ENCODE measurements at places on chromosomes 12 and 14.

- no peaks in the 10 kb centered on the region for H3K36me3 ChIP-seq
- no peak overlapping the region for H3K27ac ChIP-seq
- no peaks in the 10 kb centered on the region for H3K4me1 ChIP-seq
- H3K27me3 ChIP-seq = no peaks in the 10 kb centered on the region
- H3K4me3 ChIP-seq = no peak overlapping the region
These were observed 11.2 kb downstream of the CEP170B start for GRCh38 chr14:104876251-104876699.

- no peak overlapping the region for H3K4me3 ChIP-seq
- no peaks in the 10 kb centered on the region for H3K27me3 ChIP-seq
- no peak for DNase-seq
- no peak overlapping the region for H3K27ac ChIP-seq
- H3K36me3 ChIP-seq = peaks cover 27% of the 10 kb centered on the region
- H3K4me1 ChIP-seq = no peaks in the 10 kb centered on the region
These were observed 183.6 kb downstream of the MED13L start for GRCh38 chr12:116093915-116094314.

DNA sequence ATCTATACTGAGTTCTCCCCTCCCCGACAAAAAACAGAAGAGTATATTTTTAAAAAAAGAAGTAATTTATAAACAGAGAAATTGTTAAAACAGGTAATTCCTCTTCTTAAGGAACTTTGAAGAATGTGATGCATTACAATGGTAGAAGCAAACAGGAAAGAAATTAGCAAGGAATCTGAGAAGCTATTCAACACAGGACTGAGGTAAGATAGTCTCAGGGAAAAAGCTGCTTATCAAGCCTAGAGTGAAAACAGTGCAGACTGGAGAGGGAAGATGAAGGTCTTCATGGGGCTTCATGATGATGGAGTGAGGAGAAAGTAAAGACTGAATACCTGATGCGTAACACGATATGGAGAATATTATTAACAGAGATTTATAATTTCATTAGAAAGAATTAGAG, 880.0 kb downstream of the SLC16A7 start:
- H3K36me3 ChIP-seq = no peaks in the 10 kb centered on the region
- no peak overlapping the region for H3K4me3 ChIP-seq
- no peaks in the 10 kb centered on the region for H3K4me1 ChIP-seq
- no peak overlapping the region for H3K27ac ChIP-seq
- DNase-seq = no peak
- no peaks in the 10 kb centered on the region for H3K27me3 ChIP-seq

DNA sequence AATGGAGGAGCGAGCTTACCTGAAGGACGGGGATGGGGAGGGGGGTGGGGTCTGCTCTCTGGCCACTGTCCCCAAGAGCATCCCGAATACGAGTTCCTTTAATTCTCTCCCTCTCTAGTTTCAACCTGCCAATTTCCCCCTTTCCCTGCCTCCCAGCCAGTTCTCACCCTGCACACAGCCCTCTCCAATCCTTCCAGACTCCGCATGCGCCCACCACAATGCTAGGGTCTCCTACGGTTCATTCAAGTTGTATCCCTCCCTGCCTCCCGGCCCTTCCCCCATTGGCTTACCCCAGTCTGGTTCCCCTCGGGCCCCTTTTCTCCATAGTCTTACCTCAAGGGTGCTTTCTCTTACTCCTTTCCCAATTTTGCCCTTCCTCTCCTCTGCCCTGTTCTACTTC, 708 bp upstream of the IGFBP6 start:
- H3K4me3 ChIP-seq = no peak overlapping the region
- no peak overlapping the region for H3K27ac ChIP-seq
- no peak for DNase-seq
- H3K27me3 ChIP-seq = peaks cover 42% of the 10 kb centered on the region
- H3K4me1 ChIP-seq = peaks cover 20% of the 10 kb centered on the region

- H3K4me1 ChIP-seq = no peaks in the 10 kb centered on the region
- peaks cover 10% of the 10 kb centered on the region for H3K27me3 ChIP-seq
- no peaks in the 10 kb centered on the region for H3K36me3 ChIP-seq
These were observed 115.0 kb upstream of the EVL start for GRCh38 chr14:99950181-99950580.

- H3K36me3 ChIP-seq = no peaks in the 10 kb centered on the region
- DNase-seq = no peak
- no peaks in the 10 kb centered on the region for H3K4me1 ChIP-seq
- no peak overlapping the region for H3K4me3 ChIP-seq
- no peak overlapping the region for H3K27ac ChIP-seq
These were observed 237.2 kb downstream of the IPO8 start for GRCh38 chr12:30458453-30458852.

- no peak overlapping the region for H3K27ac ChIP-seq
- H3K36me3 ChIP-seq = no peaks in the 10 kb centered on the region
- DNase-seq = no peak
- no peaks in the 10 kb centered on the region for H3K4me1 ChIP-seq
- H3K4me3 ChIP-seq = no peak overlapping the region
- no peaks in the 10 kb centered on the region for H3K27me3 ChIP-seq
These were observed 22.2 kb downstream of the ARF6 start for GRCh38 chr14:49915085-49915484.

- H3K27me3 ChIP-seq = no peaks in the 10 kb centered on the region
- no peak for DNase-seq
- no peak overlapping the region for H3K4me3 ChIP-seq
- no peak overlapping the region for H3K27ac ChIP-seq
- no peaks in the 10 kb centered on the region for H3K4me1 ChIP-seq
These were observed 368.9 kb downstream of the C12orf50 start for GRCh38 chr12:87660291-87660690.

GRCh38 chr12:69468237-69469026, 1.8 kb upstream of the FRS2 start:
- DNase-seq = no peak
- no peak overlapping the region for H3K27ac ChIP-seq
- H3K4me1 ChIP-seq = peaks cover 33% of the 10 kb centered on the region
- peaks cover 2% of the 10 kb centered on the region for H3K36me3 ChIP-seq

DNA sequence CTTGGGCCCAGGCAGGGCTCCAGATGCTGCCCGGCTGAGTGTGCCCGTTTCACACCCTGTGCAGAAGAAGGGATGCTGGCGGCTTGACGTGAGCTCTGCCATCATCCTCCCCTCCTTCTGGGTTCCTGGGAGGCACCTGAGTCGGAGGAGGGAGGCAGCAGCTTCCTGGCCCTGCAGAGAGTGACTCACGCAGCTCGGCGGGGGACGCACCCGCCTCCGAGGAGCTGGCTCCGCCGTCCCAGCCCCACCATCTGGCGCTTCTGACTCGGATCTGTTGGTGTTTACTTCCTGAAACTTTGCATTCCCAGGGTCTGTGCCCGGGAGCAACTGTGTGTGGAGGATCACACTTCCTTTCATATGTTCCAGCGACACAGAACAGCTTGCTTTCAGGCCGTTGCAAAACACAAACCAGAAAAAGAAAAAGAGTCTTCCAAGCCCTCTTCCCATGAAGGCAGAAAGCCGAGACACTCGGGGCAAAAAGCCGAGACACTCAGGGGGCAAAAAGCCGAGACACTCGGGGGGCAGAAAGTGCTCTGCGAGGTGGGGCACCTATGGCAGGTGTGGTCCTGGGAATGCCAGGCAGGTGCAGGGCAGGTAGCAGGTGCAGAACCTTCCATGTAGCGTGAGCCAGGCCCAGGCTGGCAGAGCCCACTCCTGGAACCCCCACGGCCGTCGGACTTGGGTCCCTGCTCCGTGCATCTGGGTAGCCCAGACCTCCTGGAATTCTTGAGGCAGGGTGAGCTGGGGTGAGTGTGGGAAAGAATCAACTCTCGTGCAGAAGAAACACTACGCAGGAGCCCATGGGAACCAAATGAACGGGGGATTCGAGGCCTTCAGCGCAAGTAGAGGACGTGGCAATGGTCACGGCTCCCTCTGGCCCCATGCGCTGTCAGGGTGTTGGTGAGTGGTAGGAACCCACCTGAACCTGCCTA, 27.6 kb upstream of the GALNT9 start:
- no peaks in the 10 kb centered on the region for H3K4me1 ChIP-seq
- no peaks in the 10 kb centered on the region for H3K27me3 ChIP-seq
- no peak for DNase-seq
- H3K27ac ChIP-seq = no peak overlapping the region
- H3K36me3 ChIP-seq = no peaks in the 10 kb centered on the region

All from DND-41 (cell line).